ENCODE measurements at places on chromosomes 11 and 22. TPM values are rescaled to one million over a fixed set of nuclear protein-coding genes. Genes with fewer than 3 reads are reported as not detected.

The BTG4 gene
- not detected for total RNA-seq

The OR4C3 gene
- not detected for total RNA-seq

The ROBO3 gene
- 4.2 TPM for total RNA-seq

The TNNT3 gene
- total RNA-seq, result 0.33 TPM

The TSSC4 gene
- total RNA-seq, result 38.7 TPM

The RHBDD3 gene
- total RNA-seq, result 17.6 TPM

The CNTN5 gene
- total RNA-seq, result 1.1 TPM

The HBE1 gene
- total RNA-seq, result not detected

The OR6A2 gene
- 0.26 TPM for total RNA-seq

The E2F8 gene
- total RNA-seq, result 0.13 TPM

The OR8D4 gene
- total RNA-seq, result not detected

The OR8H2 gene
- not detected for total RNA-seq

The APOBEC3F gene
- 7.6 TPM for total RNA-seq

The EFCAB6 gene
- total RNA-seq, result 1.6 TPM

The MMP1 gene
- 746 TPM for total RNA-seq

The MMP7 gene
- not detected for total RNA-seq

The CRYAB gene
- 34.2 TPM for total RNA-seq

The NXPE4 gene
- not detected for total RNA-seq

The CCDC81 gene
- total RNA-seq, result 4.2 TPM

The GLYAT gene
- total RNA-seq, result not detected

The UPK3A gene
- not detected for total RNA-seq

The DNAJB7 gene
- total RNA-seq, result not detected

The OR10D3 gene
- total RNA-seq, result not detected

The GAL gene
- total RNA-seq, result 0.13 TPM

The STT3A gene
- total RNA-seq, result 353 TPM

The LGR4 gene
- total RNA-seq, result 43.1 TPM

The PLEKHB1 gene
- total RNA-seq, result 2.5 TPM

The UBQLNL gene
- total RNA-seq, result 0.23 TPM

The GAL3ST1 gene
- total RNA-seq, result 0.23 TPM

The LIF gene
- 46.1 TPM for total RNA-seq

The CHRM1 gene
- total RNA-seq, result not detected

All from smooth muscle cell of the pulmonary artery (primary cell).